ENCODE measurements at places on chromosomes 13 and 19. TPM values are rescaled to one million over a fixed set of nuclear protein-coding genes. Genes with fewer than 3 reads are reported as not detected.

DACH1 gene
- 2.9 TPM for total RNA-seq

ADPRHL1 gene
- total RNA-seq, result 1.7 TPM

KRTDAP gene
- not detected for total RNA-seq

ATP8B3 gene
- 1.2 TPM for total RNA-seq

IGFL2 gene
- not detected for total RNA-seq

HOMER3 gene
- 272 TPM for total RNA-seq

ZNF443 gene
- 6.2 TPM for total RNA-seq

WDR87 gene
- total RNA-seq, result not detected

ZNF878 gene
- 0.17 TPM for total RNA-seq

CPB2 gene
- not detected for total RNA-seq

ACER1 gene
- not detected for total RNA-seq

CRLF1 gene
- total RNA-seq, result not detected

CGB2 gene
- not detected for total RNA-seq

GJB6 gene
- not detected for total RNA-seq

ZNF835 gene
- 0.65 TPM for total RNA-seq

PSG7 gene
- total RNA-seq, result not detected

PLEKHJ1 gene
- 84.9 TPM for total RNA-seq

FIZ1 gene
- total RNA-seq, result 3.9 TPM

ADGRE2 gene
- total RNA-seq, result 0.09 TPM

ZNF69 gene
- total RNA-seq, result 13.0 TPM

KLK4 gene
- not detected for total RNA-seq

ZNF578 gene
- 2.9 TPM for total RNA-seq

KLK14 gene
- total RNA-seq, result not detected

POGLUT2 gene
- 25.5 TPM for total RNA-seq

KLF1 gene
- not detected for total RNA-seq

ERICH4 gene
- not detected for total RNA-seq

ZNF829 gene
- 2.0 TPM for total RNA-seq

CERS1 gene
- total RNA-seq, result 1.3 TPM

LRRC8E gene
- total RNA-seq, result 0.51 TPM

SULT2A1 gene
- not detected for total RNA-seq

N4BP2L1 gene
- total RNA-seq, result 13.8 TPM

CEBPA gene
- 0.19 TPM for total RNA-seq

ZNF418 gene
- total RNA-seq, result 4.9 TPM

CCDC70 gene
- total RNA-seq, result not detected

PRRG2 gene
- 6.1 TPM for total RNA-seq

CADM4 gene
- 11.9 TPM for total RNA-seq

ZNF541 gene
- total RNA-seq, result 0.33 TPM

TUBB4A gene
- not detected for total RNA-seq

S1PR5 gene
- total RNA-seq, result not detected

ATF5 gene
- 3.2 TPM for total RNA-seq

PCSK4 gene
- total RNA-seq, result 1.1 TPM

KLHL1 gene
- total RNA-seq, result not detected

METTL21C gene
- total RNA-seq, result not detected

SIGLEC5 gene
- total RNA-seq, result not detected

CGB5 gene
- total RNA-seq, result not detected

CASP14 gene
- total RNA-seq, result not detected

EDNRB gene
- total RNA-seq, result 112 TPM

KLF5 gene
- 1.2 TPM for total RNA-seq

ZNF568 gene
- total RNA-seq, result 6.6 TPM

ZNF254 gene
- total RNA-seq, result 23.3 TPM

ZNF93 gene
- total RNA-seq, result 6.0 TPM

CLPTM1 gene
- 28.9 TPM for total RNA-seq

All from dermis blood vessel endothelial cell (primary cell).